ENCODE measurements at places on chromosomes 5 and 9.

DNA sequence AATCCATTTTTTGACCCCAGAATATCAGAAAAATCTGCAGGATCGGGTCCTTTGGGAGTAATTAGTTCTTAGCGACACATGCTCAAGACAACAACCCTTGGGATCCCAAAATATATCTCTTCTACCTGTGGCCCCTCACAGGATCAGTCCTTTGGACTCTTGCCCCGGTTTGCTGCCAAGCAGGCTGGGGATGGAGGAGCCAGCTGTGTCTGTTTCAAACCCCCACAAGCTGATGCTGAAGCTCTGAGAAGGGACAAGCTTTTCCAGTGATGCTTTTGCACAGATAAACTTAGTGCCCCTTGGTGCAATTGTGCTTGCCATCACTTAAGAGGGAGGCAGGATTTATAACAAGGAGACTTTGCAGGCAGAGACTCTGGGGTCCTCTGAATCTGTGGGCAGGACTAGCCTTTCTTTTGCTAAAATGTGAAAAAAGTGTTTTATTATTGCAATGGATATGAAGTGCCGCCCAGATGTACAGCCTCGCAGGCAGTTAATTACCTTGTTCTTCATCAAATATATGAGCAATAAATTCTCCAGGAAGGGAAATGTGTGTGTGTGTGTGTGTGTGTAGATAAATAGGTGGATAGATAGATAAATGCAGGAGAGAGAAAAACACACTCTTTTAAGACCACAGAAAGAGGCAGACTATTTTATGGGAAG, 9.6 kb upstream of the LHX2 start:
- no peak for DNase-seq

DNA sequence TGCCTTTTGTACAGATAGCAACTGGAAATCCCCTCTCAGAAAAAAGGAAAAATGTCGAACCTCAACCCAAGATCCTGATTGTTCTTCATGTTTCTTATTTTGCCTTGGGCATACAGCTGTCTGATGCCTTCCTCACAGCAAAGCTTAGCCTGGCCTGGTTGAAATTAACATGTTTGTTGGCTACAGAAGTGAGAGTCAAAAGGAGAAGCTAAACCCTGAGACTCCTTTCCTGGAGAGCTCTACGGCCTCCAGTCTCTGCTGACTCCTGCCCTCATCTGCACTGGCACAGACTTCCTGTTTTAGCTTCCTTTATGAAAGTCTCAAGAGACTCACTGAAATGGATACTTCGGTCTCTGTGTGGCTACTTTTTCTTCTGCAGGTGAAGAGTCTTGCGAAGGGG, 186.7 kb downstream of the PARP8 start:
- DNase-seq = no peak

GRCh38 chr5:76391014-76391413, 12.1 kb upstream of the IQGAP2 start:
- DNase-seq = no peak

- no peak for DNase-seq
These were observed 97.4 kb downstream of the NR3C1 start for GRCh38 chr5:143306040-143306439.

DNA sequence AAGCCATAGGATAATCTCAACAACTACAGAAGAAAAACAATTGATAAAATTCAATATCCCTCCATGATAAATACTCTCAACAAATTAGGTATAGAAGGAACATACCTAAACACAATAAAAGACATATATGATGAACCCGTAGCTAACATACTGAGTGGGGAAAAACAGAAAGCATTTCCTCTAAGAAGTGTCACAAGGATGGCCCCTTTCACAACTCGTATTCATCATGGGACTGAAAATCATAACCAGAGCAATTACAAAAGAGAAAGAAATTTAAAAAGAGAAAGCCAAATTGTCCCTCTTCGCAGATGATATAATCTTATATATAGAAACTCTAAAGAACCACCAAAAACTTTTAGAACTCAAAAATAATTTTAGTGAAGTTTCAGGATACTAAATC, 146.3 kb upstream of the RGMB start:
- no peak for DNase-seq

DNA sequence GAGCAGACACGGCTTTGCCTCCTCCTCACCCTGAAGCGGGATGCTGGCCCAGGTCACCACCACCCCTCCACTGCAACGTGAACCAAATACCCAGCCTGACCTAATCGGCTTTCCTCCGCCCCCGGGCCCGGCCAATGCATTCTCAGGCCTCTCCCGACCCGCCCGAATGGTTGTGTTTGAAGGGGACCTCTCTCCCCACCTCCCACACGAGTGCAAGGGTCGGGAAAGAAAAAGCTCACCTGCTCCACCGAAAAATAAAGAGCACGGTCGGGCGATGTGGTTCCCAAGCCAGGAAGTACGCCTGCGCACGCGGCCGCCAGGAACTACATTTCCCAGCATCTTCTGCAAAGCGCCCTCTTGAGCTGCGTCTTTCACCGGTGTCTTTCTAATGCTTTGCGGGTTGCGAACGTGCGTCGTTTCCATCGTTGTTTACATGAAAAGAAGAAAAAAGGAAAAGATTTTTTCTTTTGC, at the start of gene ZNF883:
ZNF883 (minus strand) TSS at position 282 of the 471 bp plus-strand sequence.
- DNase-seq = no peak

GRCh38 chr9:38183994-38184568, 115.1 kb upstream of the SHB start:
- no peak for DNase-seq

DNA sequence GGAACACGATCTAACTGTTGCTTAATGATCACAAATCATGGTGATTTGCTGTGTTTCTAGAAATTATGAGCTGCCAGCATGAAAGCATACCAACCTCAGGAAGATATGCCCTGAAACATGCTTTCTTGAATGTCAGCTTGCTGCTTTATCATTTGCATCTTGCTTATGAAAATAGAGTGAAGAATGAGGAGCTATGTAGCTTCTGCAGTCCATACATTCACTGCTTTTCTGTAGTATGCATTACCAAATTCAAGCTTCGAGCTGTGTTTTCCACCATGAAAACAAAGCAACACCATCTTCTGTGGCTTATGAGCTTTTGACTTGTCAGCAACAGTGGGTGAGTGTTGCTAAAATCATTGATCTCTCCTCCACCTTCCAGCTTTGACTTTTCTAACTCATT, 16.5 kb downstream of the F2RL2 start:
- DNase-seq = no peak

DNA sequence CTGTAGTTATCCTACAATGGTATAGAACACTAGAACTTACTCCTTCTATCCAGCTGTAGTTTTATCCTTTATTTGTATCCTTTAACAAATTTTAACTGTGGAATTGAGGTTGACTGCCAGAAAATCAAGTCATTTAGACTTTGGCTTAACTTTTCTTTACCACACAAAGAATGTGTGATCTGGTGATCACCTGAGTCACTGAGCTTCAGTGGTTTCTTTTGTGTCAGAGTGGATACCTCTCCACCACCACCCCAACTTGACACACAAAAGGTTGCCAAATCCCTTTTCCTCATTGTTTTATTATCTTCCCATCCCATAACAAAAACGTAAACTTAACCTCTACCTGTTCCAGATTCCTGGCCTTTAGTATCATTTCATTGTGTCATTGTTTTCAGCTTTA, 5.5 kb downstream of the OTULIN start:
- DNase-seq = no peak

GRCh38 chr5:141664733-141665461, 13.7 kb upstream of the FCHSD1 start:
- DNase-seq = peak; percentile 46

GRCh38 chr5:55073211-55073610, 29.2 kb upstream of the GZMA start:
- DNase-seq = no peak

DNA sequence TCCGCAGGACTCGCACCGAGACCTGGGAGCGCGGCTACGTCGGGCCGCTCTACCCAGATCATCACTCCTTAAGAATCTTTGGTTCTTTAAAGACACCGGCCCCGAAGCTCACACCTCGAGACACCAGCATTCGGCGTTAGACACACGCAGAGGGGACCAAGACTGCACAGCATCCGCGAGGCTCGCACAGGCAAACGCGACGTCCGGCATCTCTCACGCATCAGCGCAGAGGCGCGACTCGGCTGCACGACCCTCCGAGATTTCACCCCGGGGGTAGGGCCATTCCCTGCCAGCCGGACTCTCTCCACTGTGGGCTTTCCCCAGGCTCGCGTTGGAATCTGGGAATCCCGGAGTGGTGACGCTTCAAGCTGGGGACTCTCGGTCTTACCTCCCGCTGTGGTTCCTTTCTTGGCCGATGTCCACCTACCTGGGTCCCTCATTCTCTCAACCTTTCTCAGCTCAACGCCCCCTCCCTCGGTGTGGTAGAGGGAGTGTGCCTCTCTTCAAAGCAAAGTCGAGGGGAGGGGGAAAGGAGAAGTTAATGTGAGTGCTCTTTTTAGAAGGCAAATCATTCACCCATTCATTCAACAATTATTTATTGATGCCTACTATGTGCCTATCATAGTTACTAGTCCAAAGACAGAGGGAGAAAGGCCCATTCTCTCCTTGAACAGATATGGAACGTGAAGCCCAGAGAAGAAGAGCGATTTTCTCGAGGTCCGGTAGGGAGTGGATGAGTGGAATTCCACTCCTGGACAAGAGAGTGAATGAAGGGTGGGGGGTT, 1.3 kb upstream of the HAND1 start:
- no peak for DNase-seq

GRCh38 chr5:92644266-92644886, 936.6 kb downstream of the NR2F1-AS1 start:
- DNase-seq = no peak

- DNase-seq = no peak
These were observed 3.9 kb upstream of the IL5 start for GRCh38 chr5:132547269-132547668.

DNA sequence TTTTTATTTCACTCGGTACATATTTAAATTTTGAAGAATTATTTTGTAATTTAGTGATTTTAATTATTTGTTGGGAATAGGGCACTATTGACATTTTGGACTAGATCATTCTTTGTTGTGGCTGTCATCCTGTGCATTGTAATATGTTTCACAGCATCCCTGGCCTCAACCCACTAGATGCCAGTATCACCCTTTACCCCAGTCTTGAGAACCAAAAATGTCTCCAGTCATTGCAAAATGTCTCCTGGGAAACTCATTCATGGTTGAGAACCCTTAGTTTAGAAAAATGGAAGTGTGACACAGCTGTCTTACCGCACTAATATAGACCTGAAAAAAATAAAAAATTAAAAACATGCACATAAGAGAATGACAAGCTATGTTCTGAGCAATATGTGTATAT, 88.4 kb upstream of the CCDC152 start:
- DNase-seq = no peak

DNA sequence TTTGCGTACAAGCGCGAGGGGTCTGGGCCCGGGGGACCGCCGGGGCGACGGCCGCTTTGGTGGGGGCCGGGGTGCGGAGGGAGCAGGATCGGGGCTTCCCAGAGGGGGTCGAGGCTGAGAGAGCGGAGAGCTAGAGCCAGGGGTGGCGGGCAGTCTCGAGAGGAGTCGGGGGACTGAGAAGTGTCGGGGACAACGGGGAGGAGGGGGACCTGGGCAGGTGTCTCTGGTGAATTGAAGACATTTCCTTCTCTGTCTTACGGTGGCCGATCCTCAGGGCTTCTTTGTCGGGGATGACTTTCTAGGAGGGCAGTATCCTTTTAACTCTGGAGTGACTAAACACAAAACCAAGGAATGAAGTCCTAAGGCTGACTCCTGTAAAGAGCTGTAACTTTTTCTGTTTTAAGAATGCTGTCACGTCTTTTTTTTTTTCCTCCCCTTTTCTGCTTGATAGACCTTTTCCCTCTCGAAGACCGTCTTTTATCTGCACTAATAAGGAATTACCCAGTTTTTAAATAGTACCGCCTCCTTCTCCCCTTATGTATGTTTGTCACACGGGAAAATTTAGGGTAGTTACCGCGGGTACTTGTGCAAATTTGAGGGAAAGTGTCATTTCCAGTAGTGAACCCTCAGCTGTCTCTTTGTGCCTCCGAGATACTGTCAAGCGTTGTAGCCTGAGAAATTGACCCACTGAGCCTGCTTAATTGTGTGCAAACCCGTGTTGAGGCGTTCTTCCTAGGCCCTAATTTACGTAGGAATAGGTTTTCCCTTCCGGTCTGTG, 822 bp downstream of the DENND4C start:
- no peak for DNase-seq

- DNase-seq = no peak
These were observed 217.9 kb downstream of the SPATA31D1 start for GRCh38 chr9:82206490-82206889.

GRCh38 chr5:163259495-163259894, 177.9 kb upstream of the CCNG1 start:
- no peak for DNase-seq

GRCh38 chr5:153807801-153808200, 230.9 kb downstream of the FAM114A2 start:
- no peak for DNase-seq

GRCh38 chr9:119736491-119737454, 367.5 kb upstream of the BRINP1 start:
- DNase-seq = no peak

DNA sequence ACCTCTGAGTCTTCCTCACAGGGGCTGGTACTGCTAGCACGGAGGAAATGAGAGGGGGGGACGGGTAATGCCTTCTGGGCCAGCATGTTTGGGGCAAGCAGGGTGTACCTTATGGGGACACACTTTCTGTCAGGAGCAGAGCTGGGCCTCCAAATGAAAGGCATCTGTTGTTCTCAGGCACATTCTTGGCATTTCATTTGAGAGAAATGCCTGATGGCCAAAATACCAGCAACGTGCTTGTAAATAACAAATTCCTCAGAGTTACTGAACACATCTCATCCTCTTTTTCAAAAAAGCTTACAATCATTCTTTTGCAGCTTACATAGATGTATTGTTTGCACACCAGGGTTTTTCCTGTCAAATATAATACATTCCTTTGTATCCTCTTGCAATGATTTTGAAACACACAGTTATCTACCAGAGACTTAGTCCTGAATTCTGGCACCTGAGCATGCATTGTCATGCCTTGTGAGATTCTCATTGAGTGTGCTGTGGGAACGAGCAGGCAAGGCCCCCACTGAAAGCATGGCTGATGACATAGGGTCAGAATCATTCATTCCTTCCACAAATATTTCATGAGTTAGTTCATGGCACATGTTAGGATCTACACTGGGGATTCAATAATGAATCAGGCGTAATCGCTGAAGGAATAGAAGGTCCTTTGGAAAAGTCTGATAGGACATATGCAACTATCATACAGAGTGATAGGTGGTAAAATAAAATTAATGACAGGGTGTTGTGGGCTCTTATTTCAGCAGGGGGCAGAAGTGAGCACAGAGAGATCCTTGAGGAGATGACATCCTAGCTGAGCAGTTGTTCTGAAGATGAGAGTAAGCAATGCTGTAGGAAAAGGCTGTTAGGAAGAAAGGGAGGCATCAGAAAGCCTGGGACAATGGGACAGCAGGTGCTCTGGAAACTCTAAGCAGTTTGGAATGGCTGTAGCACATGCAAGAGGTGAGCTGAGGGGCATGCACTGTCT, 260.9 kb upstream of the TUT7 start:
- no peak for DNase-seq

DNA sequence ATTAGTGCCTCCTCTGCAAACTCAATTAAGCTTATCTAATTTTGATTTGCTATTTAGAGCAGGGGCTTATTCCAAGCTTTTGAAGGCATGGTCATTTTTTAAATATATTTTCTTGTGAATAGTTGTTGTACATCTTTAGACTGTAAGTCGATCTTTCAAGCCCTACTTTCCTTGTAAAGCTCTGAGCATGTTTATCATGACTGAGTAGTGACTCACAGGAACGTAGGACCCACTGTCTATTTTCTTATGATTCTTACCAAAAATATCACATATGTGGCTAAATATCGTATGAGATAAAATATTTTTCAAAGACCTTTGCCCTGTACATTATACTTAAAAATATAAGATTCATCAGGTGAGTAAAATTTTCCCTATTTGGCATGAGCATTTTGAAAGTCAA, 440.4 kb upstream of the GRIN3A start:
- DNase-seq = no peak

GRCh38 chr5:39361306-39361705, 3.0 kb downstream of the C9 start:
- DNase-seq = no peak

Data from activated CD4-positive, CD25-positive, alpha-beta regulatory T cell treated with anti-CD3 and anti-CD28 coated beads, Interleukin-2, amount 50 U/mL, for 16 hours (primary cell).